HT-29 (cell line): ENCODE measurements at places on chromosomes 7 and 10. TPM values are rescaled to one million over a fixed set of nuclear protein-coding genes. Genes with fewer than 3 reads are reported as not detected.

The BMI1 gene
- total RNA-seq, result 17.6 and 19.5 TPM in 2 replicates

The GNAT3 gene
- total RNA-seq, result not detected in 2 replicates

The NACAD gene
- 0.10 and 0.43 TPM in 2 replicates for total RNA-seq

The CDNF gene
- total RNA-seq, result not detected in 2 replicates

The DLX5 gene
- not detected in 2 replicates for total RNA-seq

The GTPBP4 gene
- 49.5 and 52.3 TPM in 2 replicates for total RNA-seq

The CACNA2D1 gene
- total RNA-seq, result not detected in 2 replicates

The UBE2H gene
- 96.5 and 96.8 TPM in 2 replicates for total RNA-seq

The DOCK1 gene
- total RNA-seq, result 28.4 and 32.6 TPM in 2 replicates

The FGFBP3 gene
- total RNA-seq, result 0.92 and 0.94 TPM in 2 replicates

The CCDC6 gene
- total RNA-seq, result 15.7 and 18.5 TPM in 2 replicates

The MUC12 gene
- 19.2 and 29.8 TPM in 2 replicates for total RNA-seq

The MPP7 gene
- total RNA-seq, result 2.2 and 4.5 TPM in 2 replicates

The FAM25G gene
- total RNA-seq, result not detected in 2 replicates

DNA sequence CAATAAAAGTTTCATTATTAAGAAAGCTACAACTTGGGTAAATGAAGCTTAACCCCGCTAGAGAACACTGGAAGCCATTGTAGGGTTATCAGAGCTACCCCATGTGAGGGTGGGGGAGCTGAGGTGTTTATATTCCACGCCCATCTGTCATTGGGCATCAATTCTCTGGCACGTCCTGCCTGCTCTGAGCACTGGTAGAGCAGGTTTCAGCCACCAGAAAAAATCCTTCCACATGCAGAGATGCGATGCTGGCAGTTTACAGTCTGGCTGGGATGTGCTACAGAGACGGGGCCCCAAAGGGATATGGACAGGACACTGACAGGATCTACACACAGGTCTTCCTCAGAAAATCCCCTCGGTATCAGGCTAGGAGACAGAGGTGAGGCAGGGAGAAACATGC lies 15.9 kb upstream of the RAPGEF5 start:
- DNase-seq, result peak; percentile 54

- no peak for DNase-seq
Measured at GRCh38 chr10:36110097-36110496, 468.0 kb upstream of the FZD8 start.

- no peak for DNase-seq
Measured at GRCh38 chr7:112946350-112946749, 140.3 kb downstream of the GPR85 start.

GRCh38 chr7:93920496-93921182 lies 896 bp upstream of the GNG11 start:
- DNase-seq, result no peak

DNA sequence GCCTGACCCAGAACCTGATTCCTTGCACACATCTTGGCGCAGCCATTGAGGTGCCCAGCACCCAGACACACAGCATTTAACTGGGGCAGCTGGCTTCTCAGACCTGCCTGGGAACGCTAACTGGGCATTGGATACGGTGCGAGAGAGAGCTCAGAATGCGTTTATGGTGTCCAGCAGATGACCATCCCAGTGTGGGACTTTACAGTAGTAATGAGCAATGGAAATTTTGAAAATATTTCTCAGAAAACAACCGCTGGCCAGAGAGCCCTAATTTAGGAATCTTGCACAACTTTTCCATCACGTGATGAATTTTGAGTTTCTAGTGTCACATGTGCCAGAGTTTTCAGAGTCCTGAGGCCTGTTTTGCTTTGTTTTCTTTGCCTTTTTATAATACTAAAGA lies 78.2 kb upstream of the SEC61G start:
- no peak for DNase-seq

- no peak for DNase-seq
Measured at GRCh38 chr7:142881586-142882337, 3.8 kb downstream of the TRPV6 start.

GRCh38 chr7:36978461-36978860 lies 254.2 kb upstream of the AOAH start:
- DNase-seq, result no peak

DNA sequence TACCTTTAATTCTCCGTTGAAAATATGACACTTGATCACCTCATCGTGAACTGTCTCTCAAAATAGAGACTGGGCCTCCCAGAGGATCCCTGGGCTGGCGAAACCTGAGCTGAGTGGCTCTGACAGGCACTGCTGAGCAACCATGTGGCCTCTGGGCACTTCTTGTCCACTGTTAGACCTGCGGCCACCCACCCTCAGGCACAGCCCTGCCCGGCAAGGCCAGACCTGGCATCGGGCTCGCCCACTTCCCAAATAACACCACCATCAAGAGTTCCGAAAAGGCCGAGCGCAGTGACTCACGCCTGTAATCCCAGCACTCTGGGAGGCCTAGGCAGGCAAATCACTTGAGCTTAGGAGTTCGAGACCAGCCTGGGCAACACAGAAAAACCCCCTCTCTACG lies 82.5 kb downstream of the COBL start:
- DNase-seq, result no peak

DNA sequence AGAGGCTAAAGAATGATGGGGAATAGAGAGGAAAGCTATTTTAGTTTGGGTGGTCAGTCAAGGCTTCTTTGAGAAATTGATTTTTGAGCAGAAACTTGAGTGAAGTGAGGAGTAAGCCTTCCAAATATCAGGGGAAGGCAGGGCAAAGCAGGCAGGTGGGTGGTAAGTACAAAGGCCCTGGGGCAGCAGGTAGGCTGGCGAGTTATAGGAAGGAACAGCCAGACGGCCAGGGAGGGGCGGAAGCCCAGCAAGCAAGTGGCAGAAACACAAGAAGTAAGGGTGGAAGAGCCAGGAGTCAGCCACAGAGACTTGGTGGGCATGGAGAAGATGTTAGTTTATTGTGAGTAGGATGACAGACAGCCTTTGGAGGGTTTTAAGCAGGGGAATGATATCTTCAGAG lies 34.9 kb downstream of the VWA2 start:
- no peak for DNase-seq

DNA sequence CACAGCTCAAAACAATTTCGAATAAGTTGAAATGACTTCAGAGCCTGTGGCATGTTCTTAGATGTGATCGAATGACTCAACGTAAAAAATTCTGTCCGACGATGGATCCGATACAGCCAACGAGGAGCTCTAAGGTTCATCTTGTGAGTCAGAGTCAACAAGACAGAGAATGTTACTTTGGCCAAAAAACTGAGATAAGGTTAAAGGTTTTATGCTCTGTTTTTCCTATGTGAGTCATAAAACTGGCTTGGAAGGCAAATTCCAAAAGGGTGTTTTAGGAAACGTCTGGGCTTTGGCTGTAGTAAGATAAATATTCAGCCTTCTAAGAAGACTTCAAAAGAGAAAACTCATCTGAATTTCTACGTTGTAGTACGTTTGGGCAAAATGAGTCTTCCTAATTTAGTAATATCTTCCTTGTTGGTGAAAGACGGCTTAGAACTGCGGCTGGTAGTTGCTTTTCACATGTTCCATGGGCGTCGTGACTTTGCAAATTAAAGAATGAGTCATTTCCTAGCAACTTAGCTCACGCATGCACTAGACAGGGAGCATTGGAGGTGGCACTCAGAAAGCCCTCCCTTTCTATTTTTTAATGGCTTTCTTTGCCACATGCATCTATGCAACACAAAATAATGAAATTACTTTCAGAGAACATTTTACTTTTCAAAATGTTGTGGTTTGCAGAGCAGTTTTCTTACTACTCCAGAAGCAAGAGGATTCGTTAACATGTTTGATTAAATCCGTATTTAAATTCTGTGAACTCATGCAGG lies 28.2 kb downstream of the PFKP start:
- peak; percentile 87 for DNase-seq

DNA sequence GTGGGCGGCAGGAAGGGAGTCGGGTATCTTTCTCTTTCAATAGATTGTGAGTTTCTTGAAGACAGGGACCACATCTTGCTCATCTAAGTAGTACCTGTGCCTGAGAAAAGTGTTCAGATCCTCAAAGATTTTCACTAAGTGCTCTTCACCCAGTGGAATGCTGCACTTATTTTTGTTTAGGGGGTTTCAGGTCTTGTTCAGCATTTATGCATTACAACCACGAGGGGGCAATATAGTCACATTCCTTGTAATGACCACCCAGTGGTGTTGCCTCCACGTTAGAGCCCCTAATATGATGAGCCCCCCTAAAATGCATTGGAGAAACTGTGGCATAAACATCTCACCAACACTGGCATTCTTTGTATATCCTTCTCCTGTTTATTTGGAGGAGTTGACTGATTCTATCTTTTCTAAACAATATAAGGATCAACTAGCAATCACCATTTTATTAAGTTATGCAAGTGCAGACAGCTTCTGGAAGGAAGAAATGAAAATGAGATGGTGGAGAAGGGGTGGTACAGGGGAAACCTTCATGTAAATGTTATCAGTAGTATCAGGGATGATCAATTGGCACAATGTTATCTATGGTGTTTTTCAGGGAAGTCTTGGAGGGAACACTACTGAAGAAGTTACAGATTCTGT lies 3.1 kb upstream of the PAPSS2 start:
- peak; percentile 70 for DNase-seq

DNA sequence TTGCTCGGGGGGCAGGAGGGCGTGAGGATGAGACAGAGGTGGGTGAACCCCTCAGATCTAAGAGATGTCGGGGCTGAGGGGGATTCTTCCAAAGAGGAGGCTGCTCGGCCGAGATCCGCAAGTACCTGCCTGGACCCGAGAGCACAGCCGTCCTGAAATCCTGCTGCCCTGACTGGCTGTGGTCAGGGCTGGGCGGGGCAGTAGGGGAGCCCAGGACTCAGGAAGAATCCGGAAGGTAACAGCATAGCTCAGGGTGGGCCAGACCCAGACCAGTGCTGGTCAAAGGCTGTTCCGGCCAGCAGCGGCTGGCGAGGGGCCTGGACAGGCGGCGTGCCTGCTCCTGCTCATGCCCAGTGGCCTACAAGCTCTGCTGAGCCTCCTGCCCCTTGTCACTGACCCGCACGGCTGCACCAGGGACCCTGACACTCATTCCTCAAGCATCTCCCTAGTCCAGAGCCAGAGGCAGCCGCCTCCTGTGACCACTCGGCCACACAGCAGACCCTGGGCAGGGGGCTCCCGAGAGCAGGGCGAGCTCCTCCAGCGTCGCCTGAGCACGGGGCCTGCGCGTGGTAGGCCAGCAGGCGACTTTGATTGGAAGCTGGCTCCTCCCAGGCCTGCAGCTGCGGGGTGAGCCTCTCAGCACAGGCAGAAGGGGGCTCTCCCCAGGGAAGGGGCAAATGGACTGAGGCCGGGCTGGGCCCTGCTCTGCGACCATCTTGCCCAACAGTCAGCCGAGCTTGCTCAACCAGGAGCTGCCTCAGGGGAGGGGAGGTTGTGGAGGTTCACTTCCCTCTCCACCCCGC lies 3.1 kb upstream of the ADAP1 start:
- DNase-seq, result peak; percentile 89

GRCh38 chr10:29229258-29229705 lies 59.6 kb upstream of the LYZL1 start:
- DNase-seq, result no peak

DNA sequence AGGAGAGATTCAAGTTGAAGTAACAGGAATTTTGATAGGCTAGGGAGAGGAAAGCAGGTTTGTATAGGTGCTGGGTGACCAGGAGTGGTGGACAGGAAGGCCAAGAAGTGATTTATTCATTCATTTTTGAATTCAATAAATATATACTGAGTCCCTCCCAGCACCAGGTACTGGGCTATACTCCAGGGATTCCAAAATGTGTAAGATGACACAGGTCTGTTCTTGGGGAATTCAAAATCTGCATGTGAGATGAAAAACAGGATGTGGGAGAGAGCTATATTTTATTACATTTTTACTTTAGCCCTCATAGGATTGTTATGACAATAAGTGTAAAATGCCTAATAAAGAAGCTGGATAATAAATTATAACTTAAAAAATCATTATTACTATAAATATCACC lies 134.9 kb downstream of the ANK3 start:
- DNase-seq, result no peak

GRCh38 chr10:93464776-93465388 lies 17.3 kb downstream of the MYOF start:
- no peak for DNase-seq

DNA sequence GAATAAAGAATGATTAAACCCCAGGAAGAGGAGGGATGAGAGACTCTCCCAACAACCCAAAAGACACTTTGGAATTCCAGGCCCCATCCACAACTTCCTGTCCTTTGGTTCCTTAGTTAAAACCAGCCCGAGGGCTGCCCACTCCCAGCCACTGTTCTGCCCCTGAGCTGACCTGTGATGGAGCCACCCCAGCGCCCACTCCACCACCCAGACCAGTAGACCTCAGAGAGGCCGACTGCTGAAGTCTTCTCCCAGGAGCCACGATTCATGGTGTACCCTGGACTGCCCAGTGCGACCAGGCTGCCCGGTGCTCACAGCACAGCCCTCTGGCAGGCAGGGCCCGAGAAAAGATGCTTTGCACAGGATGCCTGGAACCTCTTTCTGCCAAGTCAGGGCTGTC lies 6.7 kb downstream of the VSTM4 start:
- no peak for DNase-seq

GRCh38 chr10:98474628-98475027 lies 27.9 kb upstream of the HPS1 start:
- DNase-seq, result no peak

- DNase-seq, result no peak
Measured at GRCh38 chr7:85205754-85206153, 18.9 kb upstream of the SEMA3D start.

GRCh38 chr10:122343936-122344335 lies 30.6 kb upstream of the PLEKHA1 start:
- no peak for DNase-seq

GRCh38 chr10:59325116-59325515 lies 37.2 kb downstream of the FAM13C start:
- DNase-seq, result no peak

DNA sequence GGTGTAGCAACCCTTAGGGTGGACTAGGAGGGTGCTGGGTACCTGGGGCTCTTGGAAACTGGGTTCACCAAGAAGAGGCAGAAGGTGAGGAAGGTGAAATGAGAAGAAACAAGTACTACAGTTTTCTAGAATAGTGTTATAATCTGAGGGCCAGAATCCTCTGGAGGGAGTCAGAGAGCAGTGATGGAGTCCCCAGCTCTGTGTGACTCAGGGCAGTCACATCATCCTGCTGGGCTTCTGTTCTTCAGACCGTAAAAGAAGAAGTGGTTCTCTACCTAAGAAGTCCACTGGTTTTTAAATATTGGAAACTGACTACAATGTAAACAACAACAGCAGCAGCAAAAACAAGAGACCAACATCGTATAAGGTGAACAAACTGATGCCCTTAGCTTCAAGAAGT lies 197.3 kb downstream of the PRPF18 start:
- no peak for DNase-seq

- peak; percentile 79 for DNase-seq
Measured at GRCh38 chr10:52644373-52645186, 128.0 kb downstream of the MBL2 start.
